ENCODE measurements at places on chromosomes 5 and 9.

GRCh38 chr9:134455934-134456755, 129.9 kb downstream of the RXRA start:
- peak; percentile 95 for DNase-seq

DNA sequence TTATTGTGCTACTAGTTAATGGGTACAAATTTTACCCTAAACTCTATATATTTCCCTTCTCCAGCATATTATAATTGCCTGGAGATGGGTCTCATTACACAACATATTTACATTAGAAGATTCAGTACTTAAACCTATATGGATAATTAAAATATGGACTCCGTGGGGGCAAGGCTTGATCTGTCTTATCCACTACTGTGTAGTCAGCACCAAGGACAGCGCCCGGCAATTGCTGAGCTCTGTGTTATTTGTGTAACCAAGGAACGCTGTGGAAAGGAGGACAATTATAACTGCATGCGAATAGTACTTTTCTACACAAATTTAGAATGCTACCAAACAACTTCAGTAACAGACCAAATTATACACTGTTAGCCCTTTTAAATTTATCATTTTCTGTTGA, 77.7 kb downstream of the DNAH5 start:
- no peak for DNase-seq

DNA sequence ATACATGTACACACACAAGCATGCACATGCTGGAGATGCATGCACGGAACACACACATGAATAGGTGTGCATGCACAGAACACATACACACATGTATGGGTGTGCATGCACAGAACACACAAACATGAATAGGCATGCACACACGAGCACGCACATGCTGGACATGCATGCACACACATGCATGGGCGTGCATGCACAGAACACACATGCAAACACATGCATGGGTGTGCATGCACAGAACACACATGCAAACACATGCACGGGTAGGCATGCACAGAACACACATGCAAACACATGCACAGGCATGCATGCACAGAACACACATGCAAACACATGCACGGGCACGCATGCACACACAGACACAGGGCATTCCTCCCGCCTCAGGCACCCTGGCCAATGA, 382.3 kb downstream of the IRX2 start:
- peak; percentile 20 for DNase-seq

GRCh38 chr5:31375999-31376720, 155.7 kb downstream of the DROSHA start:
- no peak for DNase-seq

DNA sequence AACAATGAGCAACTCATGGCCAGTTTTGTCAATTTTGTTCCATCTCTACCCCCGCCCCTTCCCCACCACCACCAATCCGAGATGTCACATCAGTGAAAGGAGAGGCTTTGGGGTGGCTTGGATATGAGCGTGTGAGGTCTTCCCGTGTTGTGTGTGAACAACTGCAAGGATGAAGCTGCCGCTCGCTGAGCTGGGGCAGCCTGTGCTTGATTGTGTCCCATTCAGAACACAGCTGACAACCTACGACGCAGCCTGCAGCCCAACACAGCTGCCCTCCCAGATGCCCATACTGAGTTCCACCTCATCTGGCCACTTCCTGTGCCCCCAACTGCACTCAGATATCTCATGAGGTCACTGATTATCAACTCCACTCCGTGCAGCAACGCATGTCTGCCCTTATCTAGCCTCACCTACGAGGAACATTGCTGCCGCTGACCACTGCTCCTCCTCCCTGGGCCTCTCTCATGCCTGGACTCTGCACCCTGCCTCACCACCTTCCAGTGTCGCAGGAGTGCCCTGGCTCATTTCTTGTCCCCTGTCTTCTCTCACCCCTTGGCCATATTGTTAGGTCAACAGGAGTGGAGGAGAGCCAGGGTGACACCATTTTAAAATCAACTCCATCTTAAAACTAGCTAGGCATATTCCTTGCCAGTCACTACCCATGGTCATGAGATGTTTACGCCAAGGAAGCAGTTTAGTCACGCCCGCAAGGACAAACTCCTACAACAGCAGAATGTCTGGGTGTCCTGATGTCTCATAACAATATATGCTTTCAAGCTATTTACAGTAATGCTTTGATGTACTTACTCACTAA, 7.3 kb upstream of the IL4 start:
- no peak for DNase-seq

DNA sequence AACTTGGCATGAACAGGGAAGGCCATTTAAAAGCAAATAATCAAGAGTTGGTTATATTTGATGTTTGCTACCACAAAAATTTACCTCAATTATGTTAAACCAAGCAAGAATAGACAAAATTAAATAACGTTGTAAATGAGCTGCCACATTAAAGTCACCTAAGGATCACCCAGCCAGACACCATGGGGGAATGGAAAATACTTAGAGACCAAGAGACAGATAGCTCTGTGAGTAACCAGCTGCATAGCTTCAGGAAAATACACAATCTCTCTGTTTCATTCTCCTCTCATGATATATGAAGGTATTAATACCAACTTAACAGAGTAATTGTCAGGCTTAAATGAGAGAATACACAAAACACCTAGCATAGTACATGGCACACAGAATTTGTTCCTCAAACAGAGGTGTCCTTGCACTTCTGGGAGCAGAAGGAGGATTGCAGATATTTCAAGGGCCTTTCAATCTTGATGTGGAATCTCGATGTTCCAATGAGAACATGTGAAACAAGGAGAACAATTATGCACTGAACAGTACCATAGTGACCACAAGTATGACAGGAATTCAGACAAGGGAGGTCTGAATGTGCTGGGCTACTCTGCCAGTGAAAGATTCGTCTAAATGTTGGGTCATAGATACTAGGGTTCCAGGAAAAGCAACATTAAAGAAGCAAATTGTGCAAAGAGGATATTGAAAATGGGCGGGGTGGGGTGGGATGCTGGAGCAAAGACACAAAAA, 18.6 kb downstream of the JAKMIP2 start:
- DNase-seq, result no peak

GRCh38 chr9:68574150-68574549, 33.5 kb upstream of the TMEM252 start:
- DNase-seq, result no peak

- no peak for DNase-seq
Measured at GRCh38 chr9:131594906-131595665, 49.8 kb downstream of the PRRT1B start.

DNA sequence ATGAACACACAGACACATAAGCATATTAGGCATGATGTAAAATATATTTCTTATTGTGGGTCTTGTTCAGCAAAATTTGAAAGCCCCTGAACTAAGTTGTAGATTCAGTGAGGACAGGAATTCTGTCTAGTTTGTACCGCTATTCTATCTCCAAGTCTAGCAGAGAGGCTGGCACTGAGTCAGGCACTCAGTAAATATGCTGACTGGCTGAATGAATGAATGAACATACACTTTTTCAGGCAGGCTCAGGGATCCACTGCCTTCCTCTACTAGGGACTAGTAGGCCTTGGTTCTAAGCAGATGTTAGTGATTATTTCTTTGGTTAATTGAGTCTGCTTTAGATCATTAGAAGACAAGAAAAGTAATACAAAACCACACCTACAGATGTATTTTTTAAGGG, 157.5 kb downstream of the ZSWIM6 start:
- no peak for DNase-seq

- DNase-seq, result no peak
Measured at GRCh38 chr5:68898951-68899471, 194.8 kb upstream of the SLC30A5 start.

- no peak for DNase-seq
Measured at GRCh38 chr5:56745864-56746263, 69.5 kb upstream of the MAP3K1 start.

DNA sequence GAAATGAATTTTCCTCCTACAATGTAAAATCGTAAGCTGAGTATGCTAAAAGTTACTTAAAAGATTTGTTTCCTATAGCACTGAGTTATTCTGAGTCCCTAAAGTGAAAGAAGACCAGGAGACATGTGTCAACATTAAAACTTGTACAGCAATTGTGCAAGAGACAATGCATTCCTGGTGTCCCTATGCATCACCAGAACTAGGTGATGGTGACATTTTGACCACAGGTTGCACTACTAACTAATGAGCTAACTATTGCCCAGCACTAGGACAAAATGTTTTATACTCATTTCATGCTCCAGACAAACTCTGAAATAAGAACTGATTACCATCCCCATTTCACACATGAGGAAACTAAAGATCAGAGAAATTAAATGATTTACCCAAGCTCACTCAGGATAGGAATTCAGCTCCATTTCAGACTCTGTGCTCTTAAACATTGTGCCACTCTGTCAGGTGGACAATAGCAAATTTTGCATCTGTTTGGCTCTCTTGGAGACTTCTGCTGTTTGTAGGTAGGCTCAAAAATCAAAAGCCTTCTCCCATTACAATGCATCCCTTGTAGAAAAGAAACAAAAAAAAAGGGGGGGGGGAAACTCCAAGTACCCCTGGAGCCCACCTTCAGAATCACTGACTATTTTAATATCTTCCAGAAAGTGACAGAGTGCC, 269.2 kb downstream of the ACTL7B start:
- no peak for DNase-seq

DNA sequence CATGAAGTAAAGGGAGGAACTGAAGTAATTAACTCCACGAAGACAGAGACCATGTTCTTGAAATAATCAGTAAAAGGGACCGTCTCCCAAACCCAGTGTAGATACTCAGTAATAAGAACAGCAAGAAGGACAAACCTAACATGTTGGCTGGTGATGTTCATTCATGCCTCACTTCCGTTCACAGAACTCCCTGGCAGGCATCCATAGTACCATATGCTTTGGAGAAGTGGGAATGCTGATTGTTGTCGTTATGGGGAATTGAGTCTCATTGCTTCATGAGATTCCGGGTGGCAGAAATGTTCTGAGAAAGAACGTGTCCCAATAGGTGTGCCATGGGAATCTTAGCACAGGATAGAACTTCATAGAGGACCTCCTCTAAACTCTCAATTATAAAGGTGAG, 452.3 kb downstream of the ZSWIM6 start:
- DNase-seq, result no peak

DNA sequence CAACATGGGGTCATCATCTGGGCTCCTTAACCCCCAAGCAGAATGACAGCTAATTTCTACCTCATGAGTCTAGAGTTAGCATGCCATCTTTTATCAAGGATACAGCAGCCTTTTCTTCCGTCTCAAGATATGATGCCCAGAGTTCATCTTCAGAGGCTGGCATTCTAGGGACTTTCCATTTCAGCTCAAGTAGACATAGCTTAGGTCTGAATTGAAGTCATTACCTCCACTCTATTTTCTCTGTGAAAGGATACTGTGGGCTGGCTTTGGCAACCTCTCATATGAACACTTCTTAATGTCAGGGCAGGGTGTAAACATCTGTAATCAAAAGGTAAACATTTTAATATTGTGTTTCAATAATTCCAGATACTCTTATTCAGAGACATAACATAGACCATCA, 535.7 kb downstream of the MAT2B start:
- DNase-seq, result no peak

DNA sequence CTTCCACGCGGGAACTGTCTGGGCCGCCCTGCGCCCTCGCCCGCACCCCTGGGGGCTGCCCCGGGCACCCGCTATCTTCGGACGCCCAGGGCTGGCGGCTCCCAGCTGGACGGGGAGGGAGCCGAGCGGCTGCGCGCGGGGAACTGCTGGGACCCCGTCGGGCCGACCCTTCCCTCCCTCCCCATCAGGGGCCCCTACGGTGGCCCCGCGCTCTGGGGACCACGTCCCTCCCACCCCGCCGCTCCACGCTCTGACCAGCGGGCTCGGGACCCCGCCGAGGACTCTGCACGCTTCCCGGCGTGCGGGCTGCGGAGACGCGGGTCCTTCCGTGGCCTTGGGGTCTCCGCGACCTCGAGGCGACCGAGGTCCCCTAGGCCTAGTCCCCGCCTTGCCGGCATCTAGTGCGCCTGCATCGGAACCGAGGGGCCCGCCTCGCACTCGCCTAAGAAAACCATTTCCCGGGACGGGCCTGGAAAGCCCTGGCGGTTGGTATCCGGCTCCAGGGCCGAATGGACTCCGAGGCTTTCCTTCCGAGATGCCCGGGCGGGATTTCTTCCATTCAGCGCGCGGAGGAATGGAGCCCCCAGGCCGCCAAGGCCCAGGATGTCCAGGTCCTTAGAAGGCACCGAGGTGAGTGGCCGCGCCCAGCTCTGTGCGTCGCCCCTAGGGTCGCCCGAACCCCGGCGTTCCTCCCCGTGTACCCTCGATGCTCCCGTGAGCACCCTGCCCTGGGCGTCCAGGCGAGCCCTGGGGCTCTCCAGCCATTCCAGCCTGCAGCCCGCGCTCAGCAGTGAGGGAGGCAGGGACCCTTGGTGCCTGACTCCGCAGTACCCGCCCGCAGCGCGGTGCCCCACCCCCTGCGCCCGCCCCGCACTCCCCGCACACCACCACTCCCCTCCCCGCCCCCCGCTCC, 705 bp upstream of the SLC6A3 start:
- DNase-seq, result peak; percentile 63

- DNase-seq, result peak; percentile 51
Measured at GRCh38 chr5:149641000-149641576, 59.8 kb downstream of the ARHGEF37 start.

- DNase-seq, result no peak
Measured at GRCh38 chr5:112289465-112289864, 129.6 kb downstream of the EPB41L4A start.

- no peak for DNase-seq
Measured at GRCh38 chr5:5570646-5571045, 148.2 kb downstream of the ICE1 start.

DNA sequence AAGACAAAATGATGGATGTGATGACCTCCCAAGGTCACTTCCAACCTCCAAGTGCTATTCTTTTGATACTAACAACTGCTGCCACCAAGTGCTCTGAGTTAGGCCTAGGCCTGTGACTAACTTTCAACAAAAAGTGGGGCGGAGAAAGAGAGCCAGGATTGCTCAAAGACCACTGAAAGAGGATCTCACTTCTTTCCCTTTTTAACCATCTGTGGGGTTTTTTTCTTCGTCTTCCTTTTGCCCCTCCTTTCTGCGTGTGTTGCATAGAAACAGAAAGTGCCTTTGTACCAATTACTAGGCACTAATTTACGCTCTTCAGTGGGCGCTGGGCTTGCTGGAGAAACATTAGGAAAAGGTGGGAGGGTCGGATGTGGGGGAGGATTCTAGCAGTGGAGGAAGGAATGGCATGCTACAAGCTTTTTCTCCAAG, 8.0 kb downstream of the KLF9 start:
- no peak for DNase-seq

DNA sequence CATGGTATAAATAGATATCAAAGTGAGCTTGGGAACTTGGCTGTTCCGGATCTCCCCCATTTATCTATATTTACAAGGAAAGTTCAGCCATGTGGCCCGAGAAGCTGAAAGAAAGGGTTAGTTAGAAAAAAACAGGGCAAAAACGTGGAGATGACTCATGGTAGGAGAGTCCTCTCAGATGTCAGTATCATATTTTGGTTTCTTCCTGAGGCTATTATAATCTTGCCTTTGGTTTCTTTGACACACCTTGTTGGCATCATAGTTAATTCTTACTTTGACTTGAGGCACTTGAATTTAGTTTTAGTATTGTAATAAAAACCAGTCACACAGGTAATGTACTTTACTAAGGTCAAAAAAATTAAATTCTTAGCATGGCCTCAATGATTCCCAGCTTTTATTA, 59.9 kb downstream of the GABRA6 start:
- no peak for DNase-seq
